Kidney epithelial cell (primary cell): ENCODE measurements at places on chromosomes 3 and 15. TPM values are rescaled to one million over a fixed set of nuclear protein-coding genes. Genes with fewer than 3 reads are reported as not detected.

GRCh38 chr3:150388498-150389418 lies 19.3 kb upstream of the TSC22D2 start:
- no peak for DNase-seq

- DNase-seq, result no peak
These were observed 749.1 kb downstream of the ROBO1 start for GRCh38 chr3:79018671-79019136.

The TJP1 gene
- total RNA-seq, result 145 and 148 TPM in 2 replicates

The GOLGA6A gene
- not detected in 2 replicates for total RNA-seq

The MYD88 gene
- 36.5 and 71.2 TPM in 2 replicates for total RNA-seq

- no peak for DNase-seq
These were observed 45.2 kb downstream of the CMC1 start for GRCh38 chr3:28286595-28286994.

DNA sequence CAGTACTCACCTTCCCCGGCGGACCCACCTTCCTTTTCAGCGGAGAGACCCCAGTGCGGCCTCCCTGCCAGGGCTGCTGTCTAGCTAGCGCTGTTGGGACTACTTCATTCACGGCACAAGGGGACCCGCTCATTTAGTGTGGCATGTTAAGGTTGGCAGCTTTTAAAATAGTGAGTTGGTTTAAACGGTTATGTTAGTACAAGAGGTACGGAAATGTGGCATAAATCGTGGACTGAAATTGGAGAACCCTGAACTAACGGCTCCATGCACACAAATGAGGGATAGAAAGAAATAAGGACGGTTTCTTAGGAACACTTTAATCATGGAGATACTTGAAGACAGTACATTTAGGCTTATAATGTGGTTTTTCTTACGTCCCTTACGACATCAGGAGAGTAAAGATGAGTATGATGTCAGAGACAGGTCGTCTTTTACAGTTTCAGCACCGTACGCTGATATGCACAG lies 752 bp downstream of the CEP63 start:
- DNase-seq, result no peak

The IMP3 gene
- total RNA-seq, result 95.9 and 97.7 TPM in 2 replicates

The STRIT1 gene
- total RNA-seq, result not detected in 2 replicates

GRCh38 chr15:44081026-44082013 lies 113.8 kb downstream of the FRMD5 start:
- DNase-seq, result no peak

- peak; percentile 54 for DNase-seq
These were observed 307.3 kb downstream of the SV2B start for GRCh38 chr15:91407269-91407889.

The WDR49 gene
- not detected in 2 replicates for total RNA-seq

GRCh38 chr3:37423825-37424224 lies 249.4 kb upstream of the LRRFIP2 start:
- no peak for DNase-seq

GRCh38 chr15:58690703-58691102 lies 58.8 kb downstream of the ADAM10 start:
- DNase-seq, result no peak

GRCh38 chr3:149792452-149793270 lies at the start of gene ANKUB1:
Gene ANKUB1, minus strand, starts transcription at chr3:149792554. Its CDS starts 188 bp downstream, at chr3:149792366.
- no peak for DNase-seq

The STAB1 gene
- total RNA-seq, result 0.42 and 1.1 TPM in 2 replicates
